GM13977 (cell line): ENCODE measurements at places on chromosomes 2 and 18.

DNA sequence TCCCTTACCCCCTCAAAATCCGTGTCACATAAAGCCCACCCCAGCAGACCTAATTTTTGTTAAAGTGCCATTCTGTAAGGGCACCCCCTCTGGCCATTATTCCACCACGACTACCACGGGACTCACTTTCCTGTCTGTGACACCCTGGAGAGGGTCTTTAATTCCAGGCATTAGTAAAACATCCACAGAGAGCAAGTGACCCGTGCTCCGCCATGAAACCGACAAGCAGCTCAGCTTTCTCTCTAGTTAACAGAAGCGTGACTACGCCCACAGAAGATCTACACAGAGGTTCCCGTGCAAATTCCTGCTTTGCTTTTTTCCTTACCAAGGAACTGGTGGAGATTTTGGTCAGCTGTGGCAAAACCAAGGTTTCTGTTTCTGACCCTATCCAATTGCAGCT, 4.4 kb downstream of the SIGLEC15 start:
- no peak for DNase-seq

DNA sequence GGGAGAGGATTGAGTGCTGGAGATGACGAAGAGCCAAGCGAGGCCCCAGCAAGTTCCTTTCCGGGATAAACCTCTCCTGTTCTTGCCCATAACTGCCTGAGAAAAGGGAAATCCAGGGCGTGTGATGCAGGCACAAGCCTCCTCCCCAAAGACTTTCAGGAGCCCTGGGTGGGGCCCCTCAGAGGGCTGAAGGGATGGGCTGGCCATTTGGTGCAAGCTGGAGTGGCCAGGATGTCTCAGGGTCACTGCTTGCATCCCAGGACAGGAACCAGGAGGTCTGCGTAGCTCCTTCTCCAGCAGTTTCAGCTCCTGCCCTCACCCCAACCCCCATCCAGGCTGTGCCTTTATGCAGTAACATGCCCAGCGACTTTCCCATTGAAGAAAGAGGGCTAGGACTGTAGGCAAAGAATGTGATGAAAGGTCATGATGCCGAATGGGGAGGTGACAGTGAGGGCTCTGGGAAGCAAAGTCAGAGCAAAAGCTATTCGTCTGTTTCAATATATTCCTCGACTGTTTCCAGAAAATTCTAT, 80.2 kb downstream of the PXDN start:
- no peak for DNase-seq

DNA sequence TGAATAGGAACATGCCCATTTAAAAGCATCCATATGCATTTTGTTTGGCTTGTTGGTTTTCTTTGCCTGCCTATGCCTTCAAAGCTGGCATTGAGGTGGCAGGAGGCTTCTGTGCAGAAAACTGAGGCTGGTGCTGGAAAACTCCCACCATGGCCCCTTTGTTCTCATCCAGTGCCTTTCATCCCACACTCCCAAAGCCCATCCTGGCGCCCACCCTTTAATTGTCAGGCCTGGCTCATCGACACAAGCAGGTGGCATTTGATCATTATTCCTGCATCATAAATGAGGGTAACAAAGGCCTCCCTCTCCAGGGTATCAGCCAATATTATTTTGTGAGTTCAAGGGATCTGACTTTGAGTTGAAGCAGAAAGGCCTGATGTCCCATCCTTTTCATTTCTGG, 24.7 kb upstream of the ANXA4 start:
- DNase-seq = no peak

- no peak for DNase-seq
These were observed 42.1 kb upstream of the EVA1A start for GRCh38 chr2:75602724-75603342.

DNA sequence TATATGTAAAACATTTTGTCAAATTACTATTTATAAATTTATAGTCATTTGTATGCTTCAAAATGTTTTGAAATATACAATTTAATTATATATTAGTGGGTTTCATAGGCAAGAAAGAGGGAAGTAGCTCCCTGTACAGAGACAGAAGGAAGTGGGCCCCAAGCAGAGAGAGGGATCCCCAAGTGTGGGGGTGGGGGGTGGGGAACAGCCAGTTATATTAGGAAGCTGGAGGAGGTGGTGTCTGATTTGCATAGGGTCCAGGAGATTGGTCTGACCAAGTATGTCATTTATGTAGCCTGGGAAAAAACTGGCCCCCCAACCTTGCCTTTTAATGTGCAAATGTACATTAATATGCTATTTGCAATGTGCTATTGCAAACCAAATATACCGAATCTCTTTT, 76.5 kb upstream of the ZSWIM2 start:
- no peak for DNase-seq

GRCh38 chr18:79458131-79458838, 62.6 kb downstream of the NFATC1 start:
- no peak for DNase-seq

- DNase-seq = no peak
These were observed 8.6 kb downstream of the ATG4B start for GRCh38 chr2:241645915-241646645.

GRCh38 chr2:134601264-134601663, 117.5 kb downstream of the TMEM163 start:
- DNase-seq = no peak

- no peak for DNase-seq
These were observed 290.9 kb downstream of the AGAP1 start for GRCh38 chr2:235784788-235785187.

DNA sequence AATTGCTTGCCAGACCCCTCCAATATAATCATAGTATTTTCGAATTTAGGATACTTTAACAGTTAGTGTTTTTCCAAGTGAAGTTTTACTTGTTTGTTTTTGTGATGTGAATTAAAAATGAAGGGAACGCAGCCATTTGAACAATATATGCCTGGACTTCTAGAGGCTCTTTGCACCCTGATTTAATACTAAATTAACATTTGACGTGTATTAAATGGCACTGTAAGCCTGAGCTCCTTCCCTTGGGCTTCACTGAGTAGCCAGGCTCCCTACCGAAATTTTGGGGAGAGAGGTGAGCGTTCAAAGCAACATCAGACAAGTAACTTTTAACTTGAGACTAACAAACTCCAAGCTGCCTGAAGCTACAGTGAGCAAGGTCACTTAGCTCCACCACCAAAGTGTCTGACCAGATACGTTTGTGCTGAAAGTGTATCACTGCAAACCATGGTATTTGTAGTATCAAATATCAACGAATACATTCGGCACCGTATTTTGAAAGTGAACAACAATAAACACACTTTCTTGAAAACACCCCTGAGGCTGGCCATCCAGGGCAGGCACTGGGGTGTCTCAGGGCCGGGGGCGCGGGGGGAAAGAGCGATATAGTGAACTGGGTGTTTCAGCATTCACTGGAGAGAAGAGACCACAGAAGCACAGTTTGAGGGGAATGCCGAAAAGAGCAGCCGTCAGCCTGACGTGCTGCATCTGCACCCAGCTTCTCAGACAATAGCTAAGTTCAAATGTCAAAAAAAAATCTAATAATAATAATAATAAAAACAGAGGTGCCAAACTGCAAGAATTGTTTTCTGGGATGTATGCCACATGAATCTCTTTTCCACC, 7.7 kb upstream of the POU3F3 start:
- peak; percentile 16 for DNase-seq

DNA sequence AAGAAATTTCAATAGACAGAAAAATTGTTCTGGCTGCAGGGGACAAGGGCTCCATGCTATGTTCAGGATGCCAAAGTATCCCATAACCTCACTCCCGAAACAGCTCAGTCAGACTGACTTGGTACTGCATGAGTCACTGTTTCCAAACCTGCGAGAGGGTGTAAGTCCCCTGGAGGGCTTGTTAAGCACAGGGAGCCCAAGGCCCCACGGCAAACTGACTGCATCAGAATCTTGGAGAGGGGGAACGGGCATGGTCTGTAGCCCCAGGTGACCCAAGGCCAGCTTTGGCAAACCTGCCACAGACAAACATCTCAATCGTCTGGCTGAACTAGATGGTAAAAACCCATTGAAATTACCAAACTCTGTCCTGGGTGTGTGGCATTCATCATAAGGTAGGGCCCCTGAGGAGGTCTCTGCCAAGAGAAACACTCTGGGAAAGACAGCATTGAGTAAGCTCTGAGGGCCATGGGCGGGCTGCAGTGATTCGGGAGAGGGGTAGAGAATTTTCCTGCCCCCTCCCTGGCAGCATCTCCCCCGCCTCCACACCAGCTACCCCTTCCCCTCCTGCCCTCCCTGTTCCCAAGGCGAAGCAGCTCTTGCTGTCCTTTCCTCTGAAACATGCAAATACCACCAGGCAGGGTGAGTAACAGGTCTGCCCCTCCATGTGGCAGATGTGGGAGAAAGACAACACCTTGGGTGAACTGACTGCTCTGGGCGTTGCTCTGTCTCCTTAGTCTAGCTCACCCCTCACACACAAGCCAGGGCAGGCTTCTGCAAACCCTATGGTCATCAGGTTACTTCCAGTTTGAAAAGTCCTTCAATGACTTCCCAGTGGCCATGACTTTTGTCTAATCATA, 274.7 kb upstream of the SIX2 start:
- no peak for DNase-seq

DNA sequence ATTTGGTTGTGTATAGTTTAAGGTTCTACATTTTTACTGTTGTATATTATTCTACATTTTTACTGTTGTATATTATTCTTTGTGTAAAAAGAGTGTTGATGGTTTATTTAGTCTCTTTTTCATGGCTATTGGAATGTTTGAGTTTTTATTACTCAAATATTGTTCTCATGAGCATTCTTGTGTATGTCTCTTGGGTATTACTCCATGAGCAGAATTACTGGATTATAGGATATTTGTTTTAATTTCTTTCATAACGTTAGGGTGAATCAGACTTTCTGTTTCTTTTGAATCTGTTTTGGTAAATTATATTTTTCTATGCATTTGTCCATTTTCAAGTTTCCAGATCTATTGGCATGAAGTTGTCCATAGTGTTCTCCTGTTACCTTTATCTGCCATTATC, 111.6 kb downstream of the DYNAP start:
- no peak for DNase-seq

- no peak for DNase-seq
These were observed 33.0 kb upstream of the ST6GAL2 start for GRCh38 chr2:106919012-106919411.

DNA sequence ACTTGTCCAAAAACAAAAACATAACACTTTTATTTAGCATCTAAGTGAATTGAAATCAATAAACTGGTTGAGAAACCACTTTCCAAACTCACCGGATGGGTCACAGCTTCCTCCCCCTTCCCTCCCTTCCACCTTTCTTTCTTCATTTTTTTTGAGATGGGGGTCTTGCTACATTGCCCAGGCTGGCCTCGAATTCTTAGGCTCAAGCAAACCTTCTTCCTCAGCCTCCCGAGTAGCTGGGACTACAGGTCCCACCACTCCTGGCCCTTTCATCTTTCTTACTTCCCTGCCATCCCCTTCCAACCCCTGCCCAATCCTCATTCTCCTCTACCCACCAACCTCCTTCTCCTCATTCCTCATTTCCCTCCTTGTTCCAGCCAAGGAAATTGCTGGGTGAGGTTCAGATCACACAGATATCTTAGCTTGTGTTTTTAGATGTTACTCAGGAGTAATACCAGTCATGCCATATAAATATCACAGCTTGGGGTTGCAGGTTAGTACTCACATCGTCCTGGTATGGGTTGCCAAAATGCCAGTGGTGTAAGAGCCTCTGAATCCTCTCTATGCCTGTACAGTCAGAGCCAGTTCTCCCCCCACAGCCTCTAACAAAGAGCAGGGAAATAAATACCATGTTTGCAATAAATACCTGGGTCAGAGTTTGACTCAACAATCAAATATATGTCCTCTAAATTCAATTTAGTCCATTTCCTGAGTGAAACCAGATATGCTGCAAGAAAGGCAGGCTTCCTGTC, 132.7 kb upstream of the NDUFV2 start:
- no peak for DNase-seq

DNA sequence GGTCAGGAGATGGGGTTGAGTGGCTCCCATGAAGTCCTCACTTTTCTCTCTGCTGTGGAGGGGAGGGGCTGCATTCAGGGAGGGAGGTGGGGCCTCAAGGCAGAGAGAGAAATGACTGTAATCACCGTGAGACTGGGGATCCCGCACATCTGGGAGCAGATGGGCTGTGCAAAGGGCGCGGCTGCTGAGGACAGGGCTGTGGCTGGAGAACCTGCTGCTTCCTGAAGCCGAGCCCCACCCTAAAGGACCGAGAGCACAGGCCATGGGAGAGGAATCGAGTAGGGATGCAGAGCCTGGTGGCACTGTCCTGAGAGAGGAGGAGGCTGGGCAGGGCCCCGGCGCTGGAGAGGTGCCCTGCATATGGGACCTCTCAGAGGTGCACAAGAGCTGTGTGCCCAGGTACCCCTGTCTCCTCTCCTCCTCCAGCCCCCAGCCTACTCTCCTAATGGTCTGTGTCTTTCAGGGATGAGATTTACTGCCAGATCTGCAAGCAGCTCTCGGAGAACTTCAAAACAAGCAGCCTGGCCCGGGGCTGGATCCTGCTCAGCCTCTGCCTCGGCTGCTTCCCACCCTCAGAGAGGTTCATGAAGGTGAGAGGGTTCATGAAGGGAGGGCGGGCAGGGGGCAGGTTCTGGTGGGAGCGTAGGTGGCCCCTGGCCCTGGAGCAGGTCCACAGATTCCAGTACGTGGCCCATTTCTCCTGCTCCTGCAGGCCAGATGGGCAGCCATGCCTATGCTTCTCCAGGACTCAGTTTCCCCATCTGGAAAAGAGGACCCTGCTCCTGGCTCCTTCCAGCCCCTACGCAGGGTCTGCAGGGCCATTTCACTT, 25.9 kb upstream of the GPR17 start:
- peak; percentile 72 for DNase-seq

DNA sequence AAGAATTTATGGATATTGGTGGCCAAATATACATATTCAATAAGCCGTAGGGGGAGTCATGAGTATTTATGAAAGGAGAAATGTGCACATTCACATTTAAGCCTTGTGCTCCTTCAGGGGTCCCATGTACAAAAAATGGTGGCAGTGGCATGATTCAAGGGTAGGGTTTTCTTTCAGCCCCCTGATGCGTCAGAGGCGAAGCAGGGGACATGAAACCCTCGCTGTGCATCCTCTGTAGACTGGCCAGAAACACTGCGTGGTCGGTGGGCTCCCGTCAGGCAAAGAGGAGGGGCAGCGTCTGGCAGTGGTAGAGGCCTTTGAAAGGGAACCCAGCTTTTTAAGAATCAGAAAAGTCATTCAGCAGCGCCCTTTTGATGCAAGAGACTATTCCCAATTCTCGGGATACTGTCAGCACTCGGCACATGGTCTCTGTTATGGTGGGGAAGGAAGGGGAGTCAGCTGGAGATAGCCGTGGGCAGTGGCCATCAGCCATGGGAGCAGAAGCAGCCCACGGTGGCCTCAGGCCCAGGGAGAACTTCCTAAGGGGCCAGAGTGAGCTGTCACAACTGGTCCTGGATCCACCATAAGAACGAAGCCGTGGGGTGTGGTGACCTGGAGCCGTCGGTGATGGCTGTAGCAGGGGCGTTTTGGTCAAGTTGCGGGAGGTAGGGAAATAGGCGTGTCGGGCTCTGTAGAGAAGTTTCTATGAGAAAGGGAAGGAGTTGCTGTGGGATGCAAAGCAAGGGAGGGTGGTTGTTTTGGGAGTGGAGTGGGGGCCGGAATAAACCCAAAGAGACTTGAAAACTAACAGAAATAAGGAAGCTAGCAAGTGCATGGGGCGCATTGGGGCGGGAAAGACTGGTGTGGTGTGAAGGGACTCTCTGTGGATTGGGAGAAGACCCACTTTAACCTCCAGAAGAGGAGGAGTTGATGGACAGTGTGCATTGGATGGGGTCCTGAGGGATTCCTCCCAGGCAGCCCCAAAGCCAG, 95.6 kb downstream of the SH3BP4 start:
- DNase-seq = no peak
